ENCODE measurements at places on chromosomes 12 and 14. TPM values are rescaled to one million over a fixed set of nuclear protein-coding genes. Genes with fewer than 3 reads are reported as not detected.

- DNase-seq = no peak
Measured at GRCh38 chr12:66851134-66851533, 172.3 kb upstream of the GRIP1 start.

- no peak for DNase-seq
Measured at GRCh38 chr12:119631930-119632678, 35.8 kb upstream of the PRKAB1 start.

- DNase-seq = peak; percentile 64
Measured at GRCh38 chr14:103123634-103124500, 606 bp downstream of the TNFAIP2 start.

DNA sequence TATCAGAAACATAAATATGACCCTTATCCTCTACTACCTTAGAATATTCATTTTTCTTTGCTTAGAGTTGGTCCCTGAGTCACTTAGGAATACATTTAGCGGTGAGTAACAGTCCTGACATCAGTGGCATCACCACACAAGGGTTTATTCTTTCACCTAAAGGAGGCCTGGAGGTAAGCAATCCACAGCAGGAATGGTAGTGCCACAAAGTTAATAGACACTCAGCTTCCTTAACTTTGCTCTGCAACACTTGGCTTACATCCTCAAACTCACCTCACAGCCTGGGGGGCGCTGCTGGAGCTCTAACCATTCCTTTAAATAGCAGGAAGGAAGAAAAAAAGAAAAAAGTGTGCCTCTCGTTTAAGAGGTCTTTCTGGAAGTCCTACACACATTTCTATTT is 29.1 kb downstream of the BBOF1 start:
- no peak for DNase-seq

DNA sequence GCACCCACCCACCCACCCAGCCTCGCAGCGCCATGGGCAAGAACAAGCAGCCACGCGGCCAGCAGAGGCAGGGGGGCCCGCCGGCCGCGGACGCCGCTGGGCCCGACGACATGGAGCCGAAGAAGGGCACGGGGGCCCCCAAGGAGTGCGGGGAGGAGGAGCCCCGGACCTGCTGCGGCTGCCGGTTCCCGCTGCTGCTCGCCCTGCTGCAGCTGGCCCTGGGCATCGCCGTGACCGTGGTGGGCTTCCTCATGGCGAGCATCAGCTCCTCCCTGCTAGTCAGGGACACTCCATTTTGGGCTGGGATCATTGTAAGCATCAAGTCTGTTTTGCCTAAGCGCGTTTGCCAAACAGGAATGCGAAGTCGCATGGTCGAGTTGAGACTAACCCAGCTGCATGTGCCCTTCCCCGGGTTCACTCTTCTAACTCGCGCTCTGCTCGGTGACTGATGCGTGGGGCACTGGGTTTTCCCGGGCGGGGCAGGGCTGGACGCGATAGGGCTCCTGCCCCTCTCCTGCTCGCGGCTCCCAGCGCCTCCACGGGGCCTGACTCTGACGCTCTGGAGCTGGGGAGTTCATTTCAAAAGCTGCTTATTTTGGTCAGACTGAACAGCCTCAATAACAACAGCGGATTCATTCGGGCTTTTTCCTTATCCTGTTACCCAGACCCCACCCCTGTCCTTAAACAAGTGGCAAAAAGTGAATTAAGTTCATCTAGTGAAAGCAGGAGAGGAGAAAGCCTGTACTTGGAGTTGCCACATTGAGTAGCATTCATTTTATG is 458 bp downstream of the SSPN start:
- DNase-seq = peak; percentile 56

DNA sequence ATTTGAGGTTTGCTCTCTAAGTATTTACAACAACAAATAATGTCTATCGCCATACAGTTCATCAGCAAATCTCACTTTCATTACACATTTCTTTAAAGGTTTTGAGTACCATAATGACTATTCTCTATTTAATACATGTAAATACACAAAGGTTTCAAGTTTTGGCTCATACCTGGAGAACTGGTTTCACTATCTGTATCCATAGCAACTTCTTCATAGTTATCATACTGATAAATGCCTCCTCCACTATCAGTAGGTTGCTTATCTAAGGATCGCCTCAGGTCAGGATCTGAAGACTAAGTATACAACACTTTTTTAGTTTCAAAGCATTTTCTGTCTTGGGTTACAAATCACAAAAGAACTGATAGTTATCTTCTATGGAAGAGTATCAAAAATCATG is 21.4 kb downstream of the ZFC3H1 start:
- DNase-seq = no peak

DNA sequence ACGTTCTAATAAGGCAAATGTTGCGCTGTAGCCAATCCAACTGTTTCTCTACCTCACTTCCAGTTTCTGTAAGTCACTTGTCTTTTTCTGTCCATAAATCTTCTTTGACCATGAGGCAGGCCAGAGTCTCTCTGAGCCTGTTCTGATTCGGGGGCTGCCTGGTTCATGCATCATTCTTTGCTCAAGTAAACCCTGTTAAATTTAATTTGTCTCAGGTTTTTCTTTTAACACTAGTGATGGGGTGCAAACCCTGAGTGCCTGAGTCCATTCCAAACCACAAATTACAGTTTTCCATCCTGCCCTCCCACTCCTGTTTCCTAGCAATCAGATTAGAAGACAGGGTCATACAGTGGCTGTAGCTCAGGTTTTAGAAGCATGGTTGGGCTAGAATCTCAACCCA is 41.9 kb downstream of the VWF start:
- DNase-seq = no peak

DNA sequence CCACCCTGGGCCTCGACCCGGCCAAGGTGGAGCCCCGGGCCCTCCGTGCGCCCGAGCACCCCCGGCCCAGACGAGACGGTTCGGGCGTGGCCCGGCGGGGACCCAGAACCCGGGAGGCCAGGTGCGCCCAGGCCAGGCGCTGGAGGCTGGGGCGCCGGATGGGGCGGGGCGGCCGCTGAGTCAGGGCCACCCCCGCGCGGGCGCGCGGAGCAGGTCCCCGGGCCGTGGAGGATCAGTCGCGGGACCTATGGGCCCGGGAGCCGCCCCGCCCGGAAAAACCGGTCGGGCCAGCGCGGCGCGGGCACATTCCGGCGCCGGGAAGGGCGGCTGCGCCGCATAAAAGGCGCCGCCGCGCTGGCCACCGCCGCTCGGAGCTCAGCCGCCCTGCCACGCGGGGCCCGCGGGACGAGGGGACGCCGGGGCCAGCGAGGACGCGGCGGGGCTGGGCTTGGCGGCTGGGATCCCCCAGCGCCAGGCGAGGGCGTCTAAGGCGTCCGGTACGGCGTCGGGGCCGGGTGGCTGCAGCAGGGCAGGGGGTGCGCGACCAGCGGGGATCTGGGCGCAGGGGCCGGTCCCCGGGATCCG is 21.5 kb upstream of the KIF26A start:
- peak; percentile 1 for DNase-seq

- DNase-seq = no peak
Measured at GRCh38 chr14:104218361-104219180, 80.2 kb downstream of the KIF26A start.

- no peak for DNase-seq
Measured at GRCh38 chr12:32647275-32647674, 31.8 kb upstream of the DNM1L start.

- DNase-seq = no peak
Measured at GRCh38 chr14:101709962-101710931, 51.3 kb upstream of the PPP2R5C start.

DNA sequence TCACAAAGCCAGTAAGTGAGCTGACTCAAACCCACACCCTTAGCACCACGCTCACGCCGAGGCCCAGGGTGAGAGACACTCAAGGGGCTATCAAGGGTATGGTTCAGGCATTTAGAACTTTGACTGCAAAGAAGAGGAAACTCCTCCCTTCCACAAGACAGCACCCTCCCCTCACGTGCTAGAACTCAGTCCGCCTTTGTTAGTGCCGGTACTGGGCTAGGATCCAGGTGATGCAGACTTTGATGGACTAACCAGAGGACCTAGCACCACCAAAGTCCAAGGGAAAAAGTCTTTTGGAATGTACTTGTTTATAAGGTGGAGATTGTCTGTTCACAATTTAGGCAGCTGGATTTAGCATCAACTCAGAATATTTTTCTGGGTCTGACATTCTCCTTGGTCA is 33.7 kb downstream of the VWF start:
- peak; percentile 61 for DNase-seq

GRCh38 chr12:39420043-39420442 is 22.9 kb downstream of the KIF21A start:
- DNase-seq = no peak

- DNase-seq = no peak
Measured at GRCh38 chr12:49068879-49069506, 786 bp downstream of the RHEBL1 start.

GRCh38 chr12:108806346-108806745 is 51.0 kb downstream of the SSH1 start:
- DNase-seq = no peak

DNA sequence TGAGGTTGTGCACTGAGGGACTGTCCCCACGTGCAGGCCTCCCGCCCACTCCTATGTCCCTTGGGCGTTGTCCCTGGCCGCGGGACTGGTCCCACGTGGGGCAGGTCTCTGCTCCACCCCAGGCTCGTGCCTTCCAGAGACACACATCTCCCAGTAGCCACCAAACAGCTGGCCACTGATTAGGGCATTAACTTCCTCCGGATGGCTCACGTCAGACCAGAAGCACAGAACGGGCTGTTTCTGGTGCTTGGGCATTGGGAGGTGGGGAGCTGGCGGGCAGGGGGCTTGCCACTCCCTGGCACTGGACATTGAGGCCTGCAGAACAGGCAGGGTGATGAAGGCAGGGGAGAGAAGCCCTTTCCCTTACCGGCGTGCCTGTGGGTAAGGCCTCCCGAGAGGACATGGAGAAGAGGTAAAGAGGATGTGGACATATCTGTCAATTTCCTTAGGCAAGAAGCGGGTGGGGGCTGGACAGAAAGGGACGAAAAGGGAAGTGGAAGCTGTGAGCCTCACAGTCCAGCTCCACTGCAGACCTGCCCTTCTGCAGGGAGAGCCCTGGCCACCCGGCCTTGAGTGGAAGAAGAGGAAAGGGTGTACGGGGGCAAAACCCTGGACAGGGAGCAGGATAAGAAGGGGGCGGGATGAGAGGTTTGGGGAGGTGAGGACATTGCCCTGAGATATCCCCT is 101.2 kb downstream of the NINJ2 start:
- DNase-seq = no peak

GRCh38 chr12:92537290-92537960 is 165.4 kb upstream of the PLEKHG7 start:
- no peak for DNase-seq

DNA sequence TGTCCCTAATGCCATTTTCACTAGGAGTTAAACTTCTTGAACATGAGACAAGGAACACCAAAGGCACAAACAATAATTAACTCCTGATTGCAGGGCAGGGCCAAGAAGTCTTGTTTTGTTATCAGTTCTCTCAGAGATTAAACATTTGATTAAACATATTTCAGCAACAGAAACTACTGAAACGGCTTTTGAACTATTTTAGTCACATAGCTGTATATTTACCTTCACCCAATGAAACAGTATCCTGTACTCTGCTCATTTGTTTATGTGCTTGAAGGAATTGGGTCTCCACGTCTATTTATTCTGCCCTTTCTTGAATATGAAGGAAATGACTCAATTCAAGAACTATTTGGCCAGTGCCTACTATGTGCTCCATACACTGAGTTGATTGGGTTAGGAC is 51.3 kb upstream of the PTCSC3 start:
- DNase-seq = no peak

GRCh38 chr12:44852483-44852882 is 23.6 kb downstream of the NELL2 start:
- DNase-seq = no peak

DNA sequence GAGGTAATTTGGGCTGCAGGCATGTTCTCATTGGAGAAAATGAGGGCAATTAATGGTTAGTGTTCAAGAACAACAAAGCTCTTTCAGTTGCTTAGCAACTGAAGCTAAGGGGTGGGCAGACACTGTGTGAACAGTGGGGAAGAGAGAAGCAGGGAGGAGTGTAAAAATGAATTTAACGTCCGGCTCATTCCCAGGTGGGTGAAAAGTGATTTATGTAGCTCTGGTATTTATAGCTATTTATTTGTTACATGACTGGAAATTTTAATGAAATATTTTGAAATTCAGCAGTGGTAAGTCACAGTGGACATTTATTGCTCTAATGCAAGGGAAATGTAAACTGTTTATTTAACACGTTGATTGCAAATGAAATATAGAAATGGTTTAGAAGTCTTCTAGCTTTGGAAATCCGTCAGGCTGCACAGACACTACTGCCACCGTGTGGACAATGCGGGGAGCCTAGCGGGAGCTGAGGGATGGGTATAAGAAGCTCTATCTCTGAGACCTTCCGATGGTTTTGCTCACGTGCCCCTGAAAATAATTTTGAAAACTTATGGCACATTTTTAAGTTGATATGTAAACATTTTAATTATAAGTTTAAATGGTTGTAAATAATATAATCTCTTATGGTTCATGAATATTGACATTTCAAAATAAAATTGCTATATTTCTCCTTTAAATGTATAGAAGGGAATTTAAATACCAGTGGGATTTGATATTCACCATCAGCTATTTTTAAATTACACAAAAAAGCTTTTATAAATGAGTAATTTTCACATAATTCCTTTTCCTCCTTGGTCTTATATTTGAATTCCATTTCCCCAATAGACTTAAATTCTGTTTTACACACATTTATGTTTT is 54.4 kb downstream of the E2F7 start:
- DNase-seq = peak; percentile 74

DNA sequence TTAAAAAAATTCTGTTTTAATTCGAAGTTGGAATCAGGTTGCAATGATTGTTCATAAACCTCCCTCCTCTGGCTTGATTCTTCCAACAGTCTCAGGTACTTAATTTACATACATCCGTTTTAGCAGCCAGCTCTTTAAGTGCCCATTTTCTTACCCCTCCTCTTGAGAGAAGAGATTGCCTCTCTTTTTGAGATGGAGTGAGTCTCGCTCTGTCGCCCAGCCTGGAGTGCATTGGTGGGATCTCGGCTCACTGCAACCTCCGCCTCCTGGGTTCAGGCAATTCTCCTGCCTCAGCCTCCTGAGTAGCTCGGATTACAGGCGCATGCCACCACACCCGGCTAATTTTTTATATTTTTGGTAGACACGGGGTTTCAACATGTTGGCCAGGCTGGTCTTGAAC is 146.4 kb upstream of the AMIGO2 start:
- DNase-seq = no peak

DNA sequence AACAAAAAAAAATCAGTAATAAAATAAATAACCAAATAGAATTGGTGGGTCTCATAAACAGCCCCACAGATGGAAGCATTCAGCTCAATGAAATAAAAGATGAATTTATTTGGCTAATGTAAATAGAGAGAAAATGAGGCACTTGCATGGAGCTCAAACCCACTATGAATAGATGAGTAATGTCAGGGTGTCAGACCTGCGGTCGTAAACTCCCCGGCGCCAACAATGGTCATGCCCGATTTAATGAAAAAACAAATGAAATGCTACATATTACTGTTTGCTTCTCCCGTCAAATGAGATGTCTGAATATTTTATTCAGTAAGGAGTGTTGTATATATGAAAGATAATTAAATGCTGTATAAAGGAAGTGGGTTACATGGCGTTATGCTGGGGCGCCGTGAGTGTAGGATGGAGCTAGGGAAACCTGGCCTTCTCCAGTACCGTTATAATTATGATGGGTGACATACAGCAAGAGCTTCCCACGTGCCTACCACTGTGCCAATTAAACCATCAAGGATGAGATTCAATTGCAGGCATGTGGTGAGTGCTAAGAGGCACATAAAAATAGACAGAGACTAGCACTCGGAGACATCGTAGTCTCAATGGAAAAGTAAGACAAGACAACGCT is 648.1 kb downstream of the BCL11B start:
- DNase-seq = no peak

Gene MRPL52
- total RNA-seq = 21.4 TPM

Gene WASHC4
- total RNA-seq = 44.1 TPM

Gene ERP27
- total RNA-seq = 0.61 TPM

Gene KRT6B
- not detected for total RNA-seq

Gene KRT6C
- total RNA-seq = 0.14 TPM

All from uterus (tissue), 4 donors.